NCI-H226 (cell line): ENCODE measurements at places on chromosomes 11 and 22.
A peak's percentile ranks its signal among the peaks of the same experiment; 100 is the strongest.

DNA sequence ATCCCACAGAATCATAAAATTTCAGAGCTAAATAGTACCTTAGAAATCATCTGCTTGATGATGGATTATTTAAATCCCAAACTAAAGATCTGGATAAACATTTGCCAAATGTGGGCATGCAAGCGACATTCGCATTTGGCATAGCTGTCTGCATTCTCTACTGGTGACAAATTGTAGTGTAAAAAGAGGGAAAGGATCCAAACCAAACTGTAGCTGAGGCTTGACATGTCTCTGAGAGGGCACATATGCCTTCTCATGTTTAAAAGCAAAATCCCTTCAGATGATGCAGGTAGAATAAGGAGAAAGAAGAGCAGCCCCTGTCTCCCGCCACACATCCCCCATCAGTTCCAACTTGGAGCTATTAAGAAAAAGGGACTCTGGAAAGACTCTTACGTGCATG, 257.5 kb upstream of the MTNR1B start:
- DNase-seq = no peak

DNA sequence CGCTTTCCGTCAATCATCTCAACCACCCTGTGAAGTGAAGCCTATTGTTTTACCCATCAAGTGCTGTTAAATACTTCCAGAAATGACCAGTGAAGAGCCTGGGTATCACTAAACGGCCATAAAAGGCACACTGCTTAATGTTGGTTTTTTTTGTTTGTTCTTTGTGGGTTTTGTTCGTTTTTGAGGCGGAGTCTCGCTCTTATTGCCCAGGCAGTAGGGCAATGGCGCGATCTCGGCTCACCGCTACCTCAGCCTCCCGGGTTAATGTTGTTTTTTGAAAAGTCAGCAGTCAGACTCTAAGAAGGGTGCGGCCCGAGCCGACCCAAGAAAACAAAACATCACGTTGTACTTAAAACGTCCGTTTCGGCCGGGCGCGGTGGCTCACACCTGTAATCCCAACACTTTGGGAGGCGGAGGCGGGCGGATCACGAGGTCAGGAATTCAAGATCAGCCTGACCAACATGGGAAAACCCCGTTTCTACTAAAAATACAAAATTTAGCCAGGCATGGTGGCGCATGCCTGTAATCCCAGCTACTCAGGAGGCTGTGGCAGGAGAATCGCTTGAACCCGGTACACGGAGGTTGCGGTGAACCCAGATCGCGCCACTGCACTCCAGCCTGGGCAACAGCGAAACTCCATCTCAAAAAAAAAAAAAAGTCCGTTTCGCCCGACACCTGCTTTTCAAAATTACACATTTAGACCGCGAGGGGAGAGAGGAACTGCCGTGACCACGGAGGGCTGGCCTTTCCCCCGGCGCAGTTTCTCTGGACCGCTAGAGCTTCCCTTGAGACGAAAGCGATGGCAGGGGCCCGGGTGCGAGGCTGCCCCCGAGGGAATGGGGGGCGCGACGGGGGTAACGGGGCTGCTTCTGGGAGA, 714 bp downstream of the CD59 start:
- peak; percentile 22 for DNase-seq

GRCh38 chr22:36332623-36333332, 55.0 kb downstream of the MYH9 start:
- DNase-seq = peak; percentile 54

GRCh38 chr11:120710354-120711131, 199.0 kb downstream of the GRIK4 start:
- peak; percentile 90 for DNase-seq

DNA sequence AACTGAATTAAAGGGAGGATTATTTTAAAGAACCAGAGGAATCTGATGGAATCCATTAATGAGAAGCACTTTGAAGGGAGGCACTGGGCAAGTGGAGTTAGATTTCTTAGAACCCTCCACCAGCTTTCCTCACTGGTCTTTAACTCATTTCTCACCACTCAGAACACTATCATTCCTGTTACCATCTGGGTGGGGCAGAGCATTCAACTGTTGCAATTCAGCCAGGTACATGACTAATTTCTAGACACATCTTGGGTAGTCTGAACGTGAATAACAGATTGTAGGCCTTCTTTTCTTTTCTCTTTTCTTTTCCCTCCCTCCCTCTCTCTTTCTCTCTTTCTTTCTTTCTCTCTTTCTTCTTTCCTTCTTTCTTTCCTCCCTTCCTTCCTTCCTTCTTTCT, 15.5 kb upstream of the MMP1 start:
- no peak for DNase-seq
